ENCODE measurements at places on chromosomes 1 and 21. TPM values are rescaled to one million over a fixed set of nuclear protein-coding genes. Genes with fewer than 3 reads are reported as not detected.
A peak's percentile ranks its signal among the peaks of the same experiment; 100 is the strongest.

DNA sequence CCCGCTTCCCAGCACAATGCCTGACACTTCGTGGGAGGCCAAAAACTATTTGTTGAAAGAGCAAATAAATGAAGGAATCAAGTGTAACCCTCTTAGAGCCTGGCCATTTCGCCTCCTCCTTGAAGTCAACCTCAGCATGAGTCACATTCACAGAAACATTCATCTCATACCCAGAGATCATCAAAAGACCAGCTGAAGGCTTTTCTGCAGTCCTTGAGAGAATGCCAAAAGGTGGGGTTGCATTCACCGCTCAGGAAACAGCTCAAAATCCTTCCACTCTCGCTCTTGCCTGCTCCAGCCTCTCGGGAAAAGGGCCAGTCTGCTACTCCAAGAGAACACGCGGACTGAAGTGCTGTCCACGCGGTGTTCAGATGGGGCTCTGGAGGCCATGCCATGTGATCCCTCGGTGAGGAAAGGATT is 90.0 kb downstream of the VWA5B1 start:
- DNase-seq = no peak

GRCh38 chr1:11806307-11806936 is 431 bp downstream of the CLCN6 start:
- DNase-seq = peak; percentile 30

DNA sequence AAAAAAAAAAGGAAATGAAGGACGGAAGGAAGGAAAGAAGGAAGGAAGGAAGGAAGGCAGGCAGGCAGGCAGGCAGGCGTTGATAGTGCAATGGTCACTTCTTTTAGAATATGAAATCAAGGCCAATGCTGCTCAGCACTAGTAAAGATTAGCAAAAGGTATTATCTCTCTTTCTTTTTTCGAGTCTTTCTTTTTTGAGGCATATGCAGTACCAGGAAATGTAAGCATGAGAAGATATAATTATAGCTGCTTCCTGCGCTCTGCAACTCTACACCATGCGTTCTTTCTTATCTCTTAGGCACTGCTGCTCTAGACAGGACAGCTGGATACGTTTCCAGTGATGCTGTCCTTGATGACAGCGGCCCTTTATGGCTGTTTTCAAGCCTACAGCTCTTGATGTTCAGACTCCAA is 1512.5 kb upstream of the B3GALT2 start:
- DNase-seq = no peak

- DNase-seq = no peak
Observed at GRCh38 chr1:23249787-23250454, 32.6 kb upstream of the HTR1D start.

- DNase-seq = no peak
Observed at GRCh38 chr1:235808223-235808622, 58.5 kb downstream of the LYST start.

The C1orf167 gene
- total RNA-seq = not detected

The F13B gene
- total RNA-seq = not detected

The C4BPA gene
- not detected for total RNA-seq

The FAM78B gene
- total RNA-seq = 0.07 TPM

All from foreskin keratinocyte (primary cell).